Right lobe of liver (tissue), 6 donors: ENCODE measurements at places on chromosomes 16 and 17. TPM values are rescaled to one million over a fixed set of nuclear protein-coding genes. Genes with fewer than 3 reads are reported as not detected.

DNA sequence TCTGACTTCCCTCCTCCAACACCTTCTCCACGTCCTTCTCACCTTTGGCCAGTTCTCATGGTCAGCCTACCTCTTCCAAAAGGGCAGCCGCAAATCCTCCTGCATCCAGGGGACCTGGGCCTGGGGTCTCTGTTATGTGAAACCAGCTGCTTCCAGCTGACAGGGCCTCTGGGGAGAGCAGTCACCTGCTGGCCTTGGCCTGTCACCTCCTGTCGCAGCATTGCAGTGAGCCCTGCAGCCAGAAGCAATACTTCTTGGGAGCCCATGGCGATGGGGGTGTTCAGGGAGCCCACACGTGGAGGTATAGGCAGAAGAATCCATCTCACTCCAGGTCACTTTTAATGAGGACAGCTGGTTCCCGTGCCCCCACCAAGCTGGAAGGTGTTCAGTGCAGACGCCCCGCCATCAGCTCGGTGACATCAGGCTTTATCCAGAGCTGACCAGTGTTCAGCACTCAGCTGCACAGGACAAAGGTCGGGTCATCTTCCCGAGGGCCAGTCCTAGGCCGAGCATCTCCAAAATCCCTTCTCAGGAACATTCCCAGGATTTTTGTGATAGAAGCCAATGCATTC lies 1.7 kb upstream of the SLC47A2 start:
- peak; percentile 58 for DNase-seq

- no peak for DNase-seq
Measured at GRCh38 chr17:65085397-65085796, 28.9 kb upstream of the GNA13 start.

GRCh38 chr17:79145548-79145947 lies 70.9 kb downstream of the ENGASE start:
- DNase-seq, result no peak

GRCh38 chr17:59376506-59376905 lies 45.1 kb downstream of the YPEL2 start:
- no peak for DNase-seq

GRCh38 chr17:39036009-39036408 lies 68.8 kb upstream of the FBXO47 start:
- DNase-seq, result no peak

DNA sequence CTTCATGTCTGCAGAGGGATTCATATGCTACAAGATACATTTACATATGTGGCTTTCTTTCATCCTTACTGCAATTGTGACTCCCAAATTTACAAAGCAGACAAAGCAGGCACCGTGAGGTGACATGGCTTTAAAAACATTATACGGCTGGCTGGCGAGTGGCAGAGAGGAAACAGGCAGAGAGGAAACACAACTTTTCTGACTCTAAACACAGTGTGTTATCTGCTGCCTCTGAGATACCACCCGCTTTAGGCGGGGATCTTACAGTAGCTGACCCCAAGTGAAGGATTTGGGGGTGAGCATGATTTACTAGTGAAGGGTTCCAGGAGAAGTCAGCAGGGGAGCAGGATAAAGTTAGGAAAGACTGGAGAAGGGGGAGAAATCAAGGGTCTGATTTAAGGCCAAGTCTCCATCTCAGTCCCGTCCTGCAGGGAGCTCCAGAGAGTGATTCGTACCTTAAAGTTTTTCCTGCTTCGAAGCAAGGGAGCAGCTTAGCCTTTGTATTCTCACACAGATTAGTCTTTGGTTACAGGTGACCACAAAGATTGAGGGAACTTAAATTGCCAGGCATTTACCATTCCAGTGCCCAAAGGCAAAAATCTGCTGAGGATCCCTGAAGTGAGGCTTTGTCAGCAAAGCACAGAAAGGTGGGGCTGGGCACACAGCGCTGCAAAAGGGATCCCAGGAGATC lies 355.0 kb downstream of the GRIN2A start:
- DNase-seq, result no peak

- no peak for DNase-seq
Measured at GRCh38 chr16:19830902-19831560, 53.6 kb downstream of the GPRC5B start.

DNA sequence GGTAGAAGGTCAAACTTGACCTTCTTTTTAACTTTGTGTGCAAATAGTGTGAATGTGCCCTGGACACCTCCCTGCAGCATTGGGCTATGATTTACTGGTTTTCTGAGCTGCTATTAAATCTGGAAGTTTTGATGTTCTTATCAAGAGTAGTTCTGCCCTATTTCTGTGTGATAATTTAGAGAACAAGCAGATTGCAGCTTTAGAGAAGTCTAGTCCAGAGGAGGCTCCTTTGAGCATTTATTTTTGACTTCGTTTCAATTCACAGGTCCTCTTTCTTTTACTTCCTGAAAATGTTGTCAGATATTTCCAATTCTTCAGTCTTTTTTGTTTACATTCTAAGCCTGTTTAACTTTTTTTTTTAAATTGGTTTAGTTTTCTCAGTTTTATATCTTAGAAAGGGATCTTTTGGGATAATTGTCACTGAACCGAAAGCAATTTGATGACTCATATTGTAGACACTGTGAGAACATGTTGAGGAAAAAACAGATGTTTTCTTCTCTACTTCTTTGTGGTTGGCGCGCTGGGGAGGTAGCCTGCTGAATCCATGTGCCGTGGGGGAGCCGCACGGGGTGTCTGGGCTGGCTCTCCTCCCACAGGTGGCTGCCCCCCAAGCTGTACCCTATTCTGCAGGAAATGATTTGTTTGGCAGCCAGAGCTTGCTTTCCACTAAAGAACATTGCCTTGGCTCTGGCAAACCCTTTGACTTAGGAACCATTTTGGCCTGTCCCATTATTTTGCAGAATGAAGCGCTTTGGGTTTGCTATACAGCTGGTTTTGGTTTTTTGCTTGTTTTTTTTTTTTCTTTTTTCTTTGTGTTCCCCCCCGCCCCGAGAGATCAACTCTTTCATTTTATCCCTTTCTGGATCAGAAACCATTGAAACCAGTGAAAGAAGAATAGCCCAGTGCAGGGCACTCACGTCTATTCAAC lies 53.4 kb downstream of the MFSD11 start:
- no peak for DNase-seq

DNA sequence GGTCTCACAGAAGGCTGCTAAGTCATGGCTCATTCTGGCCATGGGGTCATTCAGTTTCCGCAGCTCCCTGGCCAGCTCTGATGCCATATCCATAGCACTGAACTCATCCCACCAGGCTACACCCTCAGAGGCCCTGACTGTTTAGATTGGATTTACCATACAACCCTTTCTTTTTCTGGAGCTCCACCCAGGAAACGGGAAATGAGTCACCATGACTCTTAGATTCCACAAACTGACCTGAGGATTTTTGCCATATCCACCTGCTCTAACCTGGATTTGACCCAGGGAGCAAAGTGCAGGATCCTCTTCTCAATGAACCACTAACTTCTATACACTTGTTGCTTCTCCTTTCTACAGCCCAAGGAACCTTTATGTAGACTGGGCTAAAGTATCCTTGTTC lies 20.3 kb upstream of the CALB2 start:
- no peak for DNase-seq

DNA sequence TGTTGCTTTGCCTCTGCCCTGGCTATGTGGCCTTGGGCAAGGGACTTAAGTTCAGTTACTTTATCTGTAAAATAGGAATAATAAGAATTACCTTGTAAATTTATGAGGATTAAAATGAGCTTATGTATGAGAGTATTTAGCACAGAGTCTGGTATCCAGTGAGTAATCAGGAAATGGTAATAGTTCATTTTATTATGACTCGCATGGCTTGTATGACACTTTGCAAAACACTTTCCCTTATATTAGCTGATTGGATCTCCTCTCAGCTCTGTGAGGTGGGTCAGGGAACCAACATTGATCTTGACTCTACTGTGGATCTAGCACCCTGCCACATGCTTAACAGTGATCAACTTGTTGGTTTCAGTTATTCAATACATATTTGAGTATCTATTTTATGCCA lies 8.3 kb upstream of the CDH3 start:
- DNase-seq, result no peak

- no peak for DNase-seq
Measured at GRCh38 chr17:1686086-1686485, 1.4 kb upstream of the PRPF8 start.

- DNase-seq, result no peak
Measured at GRCh38 chr17:48163809-48164208, 56.2 kb downstream of the SNX11 start.

DNA sequence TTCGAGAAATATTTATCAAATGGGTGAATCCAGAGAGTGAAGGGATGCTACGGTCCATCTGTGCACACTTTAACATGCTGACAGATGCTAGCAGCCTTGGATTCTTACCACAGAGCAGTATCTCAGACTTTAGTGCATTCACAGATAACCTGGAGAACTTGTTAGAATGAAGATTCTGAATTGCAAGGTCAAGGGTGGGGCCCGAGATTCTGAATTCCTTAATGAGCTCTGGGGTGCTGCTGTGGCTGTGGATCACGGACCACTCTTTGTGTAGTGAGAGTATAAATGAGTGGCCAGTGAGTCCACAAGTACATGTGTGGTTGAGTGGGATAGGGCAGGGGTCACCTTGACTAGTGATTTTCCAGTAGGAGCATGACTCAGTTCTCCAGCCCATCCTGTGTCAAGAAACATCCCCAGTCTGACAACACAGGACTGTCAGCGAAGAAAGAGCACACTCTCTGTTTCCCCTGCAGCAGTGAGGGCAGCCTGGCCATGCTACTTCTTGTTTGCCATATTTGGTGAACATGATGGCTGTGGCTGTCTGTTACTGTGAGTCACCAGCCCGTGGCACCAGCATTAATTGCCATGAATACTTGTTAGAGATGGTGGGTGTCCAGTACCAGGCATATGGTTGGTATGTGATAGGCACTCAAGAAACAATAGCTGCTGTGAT lies 13.0 kb upstream of the SALL1 start:
- no peak for DNase-seq

DNA sequence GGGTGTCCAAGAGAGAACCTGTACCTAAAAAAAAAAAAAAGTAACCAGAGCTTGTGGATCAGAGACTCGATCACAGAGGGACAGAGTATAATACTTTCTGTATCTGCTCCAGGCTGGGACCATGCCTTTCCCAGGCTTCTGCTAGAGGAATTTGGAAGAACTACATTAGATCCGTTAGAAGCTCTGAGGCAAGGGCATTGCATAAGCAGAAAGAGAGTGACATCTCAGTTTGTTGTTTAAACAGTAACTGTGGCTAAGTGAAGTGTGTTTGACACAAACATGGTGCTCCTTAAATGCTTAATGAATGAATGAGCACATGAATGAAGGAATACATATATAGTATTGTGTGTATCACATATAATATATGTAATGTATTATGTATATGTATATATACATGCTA lies 131.2 kb downstream of the HS3ST3B1 start:
- DNase-seq, result no peak

- no peak for DNase-seq
Measured at GRCh38 chr16:11308493-11309283, 27.6 kb upstream of the PRM1 start.

- DNase-seq, result no peak
Measured at GRCh38 chr17:13575922-13576419, 25.8 kb downstream of the HS3ST3A1 start.

- peak; percentile 78 for DNase-seq
Measured at GRCh38 chr17:78970834-78971755, 8.6 kb downstream of the LGALS3BP start.

- DNase-seq, result no peak
Measured at GRCh38 chr17:55216888-55217287, 47.9 kb upstream of the HLF start.

DNA sequence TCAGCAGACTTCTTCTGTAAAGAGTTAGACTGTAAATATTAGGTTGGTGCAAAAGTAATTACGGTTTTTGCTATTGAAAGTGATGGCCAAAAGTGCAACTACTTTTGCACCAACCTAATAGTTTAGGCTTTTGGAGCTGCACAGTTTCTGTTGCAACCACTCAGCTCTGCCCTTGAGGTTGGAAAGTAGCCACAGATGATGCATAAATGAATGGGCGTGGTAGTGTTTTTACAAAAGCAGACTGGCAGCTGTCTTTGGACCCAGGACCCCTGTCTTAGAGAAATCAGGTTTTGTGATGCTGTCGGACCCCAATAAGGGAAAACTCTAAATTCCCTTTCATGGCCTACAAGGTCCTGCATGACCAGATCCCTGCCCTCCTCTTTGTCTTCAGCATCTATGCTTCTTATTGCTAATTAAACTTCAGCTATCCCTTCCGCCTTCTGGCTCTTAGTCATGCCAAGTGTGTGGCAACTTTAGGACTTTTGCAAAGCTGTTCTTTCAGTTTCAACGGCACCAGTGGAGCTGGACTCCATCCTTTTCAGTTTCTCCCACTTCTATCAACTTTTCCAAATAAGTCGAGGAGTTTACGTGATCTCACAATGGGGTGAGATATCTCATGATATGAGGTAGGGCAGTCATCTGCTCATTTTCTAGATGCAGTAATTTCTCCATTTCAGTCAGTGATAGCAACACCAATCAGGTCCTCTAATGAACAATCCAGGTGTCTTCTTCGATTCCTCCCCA lies 232.3 kb downstream of the XYLT1 start:
- DNase-seq, result no peak

- no peak for DNase-seq
Measured at GRCh38 chr16:89290887-89291286, 73.4 kb downstream of the ZNF778 start.

KCNJ2 gene
- 1.0 TPM for total RNA-seq

PPP1R27 gene
- not detected for total RNA-seq

RAD51D gene
- total RNA-seq, result 4.9 TPM

TMEM106A gene
- 4.7 TPM for total RNA-seq

HP gene
- total RNA-seq, result 47,830 TPM

PRSS53 gene
- total RNA-seq, result 2.3 TPM

SYT17 gene
- 14.1 TPM for total RNA-seq

ST6GALNAC1 gene
- total RNA-seq, result not detected

APRT gene
- 111 TPM for total RNA-seq

GNAO1 gene
- total RNA-seq, result 18.2 TPM

RAB37 gene
- 10.6 TPM for total RNA-seq

CES4A gene
- 20.5 TPM for total RNA-seq

NARF gene
- 27.8 TPM for total RNA-seq

OR3A3 gene
- total RNA-seq, result not detected

CCDC200 gene
- not detected for total RNA-seq

ANKRD40CL gene
- total RNA-seq, result not detected

GRIN2C gene
- not detected for total RNA-seq

SAMD14 gene
- total RNA-seq, result 0.50 TPM

CDH16 gene
- total RNA-seq, result 0.12 TPM
